ENCODE measurements at places on chromosomes 16 and 17.

- no peak for DNase-seq
These were observed 63.1 kb downstream of the STX8 start for GRCh38 chr17:9512323-9513168.

DNA sequence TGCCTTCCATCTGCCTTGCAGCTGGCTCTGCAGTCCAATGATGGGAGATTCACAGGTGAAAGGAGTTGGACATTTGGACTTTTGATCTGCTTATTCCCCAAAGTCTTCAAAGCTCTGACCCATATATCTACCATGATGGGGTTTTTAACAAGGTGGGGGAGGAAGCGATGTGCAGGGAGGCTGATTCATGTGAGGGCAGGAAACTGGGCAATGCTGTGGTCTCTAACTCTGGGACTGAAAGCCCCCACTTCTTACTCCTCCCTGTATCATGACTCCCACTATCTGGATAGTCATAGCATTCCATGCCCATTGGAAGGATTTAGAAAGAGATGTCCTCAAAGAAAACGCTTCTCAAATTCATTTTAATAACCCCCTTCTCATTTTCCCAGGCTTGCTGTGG is 16.3 kb downstream of the HOXB1 start:
- no peak for DNase-seq

GRCh38 chr16:70660672-70661350 is 14.5 kb downstream of the IL34 start:
- no peak for DNase-seq

GRCh38 chr16:73233846-73234424 is 186.0 kb upstream of the ZFHX3 start:
- no peak for DNase-seq

DNA sequence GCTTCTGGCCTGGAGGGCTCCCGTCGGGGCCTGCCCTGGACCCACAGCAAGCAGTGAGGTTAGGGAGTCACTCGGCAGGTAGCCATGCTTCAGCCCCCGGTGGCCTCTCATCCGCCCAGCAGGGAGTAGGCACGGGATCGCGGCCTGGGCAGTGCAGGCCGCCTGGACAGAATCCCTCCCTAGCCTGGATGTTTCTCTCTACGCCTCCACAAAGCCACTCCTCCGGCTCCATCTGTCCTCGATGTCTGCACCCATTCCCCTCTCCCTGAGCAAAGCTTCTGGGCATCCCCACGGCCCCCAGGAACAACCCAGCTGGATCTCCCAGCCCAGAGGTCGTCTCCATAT is 145.2 kb downstream of the RBFOX3 start:
- DNase-seq: no peak

DNA sequence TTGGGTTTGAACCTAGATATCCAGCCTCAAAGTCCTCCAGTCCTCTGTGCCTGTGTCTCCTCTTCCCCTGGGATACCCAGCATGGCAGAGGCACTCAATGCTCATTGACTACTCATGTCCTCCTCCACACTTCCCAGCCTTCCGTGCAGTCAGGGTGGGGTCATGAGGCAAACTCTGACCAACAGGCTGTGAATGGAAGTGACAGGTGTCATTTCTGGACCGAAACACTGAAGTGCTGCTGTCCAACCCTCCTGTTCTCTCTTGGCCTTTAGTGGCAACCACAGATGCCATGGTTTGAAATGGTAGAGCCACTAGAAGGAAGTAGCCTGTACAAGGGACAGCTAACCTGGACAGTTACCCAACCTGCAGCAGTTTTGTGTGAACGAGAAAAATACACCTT is 46.7 kb upstream of the MAP3K14 start:
- DNase-seq: no peak

DNA sequence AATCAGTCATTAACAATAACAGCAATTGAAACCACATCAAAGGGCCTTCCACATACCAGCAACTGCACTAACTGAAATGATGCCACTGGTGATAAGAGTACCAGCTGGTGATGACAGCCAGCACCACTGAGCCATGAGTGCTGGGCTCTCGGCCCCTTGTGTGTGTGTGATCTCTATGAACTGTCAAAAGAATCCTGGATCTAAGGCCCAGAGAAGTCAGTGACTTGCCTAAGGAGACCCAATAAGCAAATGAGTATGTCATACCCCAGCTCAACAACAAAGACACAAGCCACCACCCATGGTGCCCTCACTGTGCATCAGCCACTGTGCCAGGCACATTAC is 220.9 kb downstream of the ZNF423 start:
- no peak for DNase-seq

- DNase-seq: no peak
These were observed 112.8 kb upstream of the DNAH9 start for GRCh38 chr17:11485336-11486100.

DNA sequence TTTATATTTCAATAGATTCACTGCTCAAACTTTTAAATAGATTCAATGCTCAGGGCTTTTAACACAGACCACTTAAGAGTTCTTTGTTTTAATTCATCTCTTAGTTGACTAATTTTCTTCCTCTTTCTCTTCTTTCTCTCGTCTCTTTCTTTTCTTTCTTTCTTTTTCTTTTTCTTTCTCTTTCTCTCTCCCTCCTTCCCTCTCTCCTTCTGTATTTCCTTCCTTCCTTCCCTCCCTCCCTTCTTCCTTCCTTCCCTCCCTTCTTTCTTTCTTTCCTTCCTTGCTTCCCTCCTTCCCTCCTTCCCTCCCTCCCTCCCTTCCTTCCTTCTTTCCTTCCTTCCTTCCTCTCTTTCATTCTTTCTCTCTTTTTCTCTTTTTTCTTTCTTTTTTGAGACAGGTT is 104.4 kb downstream of the LYRM1 start:
- no peak for DNase-seq

GRCh38 chr16:28204204-28204603 is 7.6 kb downstream of the XPO6 start:
- DNase-seq: no peak
